ENCODE measurements at places on chromosomes 6 and 20.

GRCh38 chr6:24431045-24431451 lies 28.3 kb downstream of the MRS2 start:
- DNase-seq: peak; percentile 37

- no peak for DNase-seq
Observed at GRCh38 chr6:156250593-156250992, 526.6 kb upstream of the ARID1B start.

GRCh38 chr6:148324297-148324985 lies 18.2 kb upstream of the SASH1 start:
- no peak for DNase-seq

- peak; percentile 98 for DNase-seq
Observed at GRCh38 chr20:44210406-44211176, at the start of gene OSER1. TSS of gene OSER1 (minus strand) at chr20:44210771. CDS start at chr20:44206957, 3,814 bp downstream.

GRCh38 chr20:53734006-53734688 lies 140.5 kb upstream of the ZNF217 start:
- DNase-seq: no peak

DNA sequence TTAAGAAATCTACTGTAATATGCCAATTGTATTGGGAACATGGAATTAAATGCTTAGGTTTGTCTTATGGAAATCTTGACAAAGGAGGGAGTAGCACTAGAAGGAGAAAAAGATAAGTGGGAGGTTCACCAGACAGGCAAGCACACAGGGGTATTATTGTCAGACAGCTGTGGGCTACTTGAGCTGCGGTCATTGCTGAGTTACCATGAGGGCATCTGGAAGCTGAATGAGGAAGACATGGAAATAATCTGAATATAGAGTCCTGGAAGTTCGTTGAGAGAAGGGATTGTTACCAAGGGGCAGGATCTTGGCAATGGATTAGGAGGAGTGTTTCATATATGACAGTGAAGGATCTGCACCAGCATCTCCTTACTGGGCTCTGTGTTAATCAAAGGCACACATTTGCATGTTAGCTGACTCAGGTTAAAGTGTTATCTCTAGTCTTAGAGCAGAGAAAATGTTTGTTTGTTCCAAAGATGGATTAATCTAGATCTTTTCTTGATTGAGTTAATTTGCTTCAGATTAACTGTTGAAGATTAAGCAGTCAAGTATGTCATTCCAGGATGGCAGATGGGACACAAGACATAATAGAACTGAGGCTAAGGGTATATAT lies 53.0 kb upstream of the SUPT3H start:
- DNase-seq: no peak
